ENCODE measurements at places on chromosomes 2 and 18. TPM values are rescaled to one million over a fixed set of nuclear protein-coding genes. Genes with fewer than 3 reads are reported as not detected.

DOK6 gene
- total RNA-seq = not detected

ST8SIA5 gene
- 0.23 TPM for total RNA-seq

AMER3 gene
- not detected for total RNA-seq

LYPD6 gene
- not detected for total RNA-seq

SLC8A1 gene
- total RNA-seq = 1.1 TPM

PRLH gene
- not detected for total RNA-seq

VWC2L gene
- not detected for total RNA-seq

RAB31 gene
- not detected for total RNA-seq

ITSN2 gene
- 72.0 TPM for total RNA-seq

SPOPL gene
- total RNA-seq = 15.2 TPM

MEP1B gene
- not detected for total RNA-seq

ST8SIA3 gene
- total RNA-seq = not detected

CNTNAP5 gene
- not detected for total RNA-seq

MARCHF4 gene
- not detected for total RNA-seq

CRYGD gene
- total RNA-seq = not detected

COL6A3 gene
- total RNA-seq = 0.53 TPM

SMYD5 gene
- total RNA-seq = 26.8 TPM

FEZ2 gene
- total RNA-seq = 13.3 TPM

EVX2 gene
- not detected for total RNA-seq

ANKRD53 gene
- not detected for total RNA-seq

RNU2-63P gene
- 21.2 TPM for total RNA-seq

DSC2 gene
- total RNA-seq = not detected

AQP12A gene
- not detected for total RNA-seq

ENOSF1 gene
- total RNA-seq = 84.3 TPM

MRPL44 gene
- total RNA-seq = 30.4 TPM

APLF gene
- total RNA-seq = 3.3 TPM

CDKL4 gene
- total RNA-seq = 1.1 TPM

SLC14A1 gene
- 14.8 TPM for total RNA-seq

MYOM1 gene
- total RNA-seq = 1.6 TPM

MTX2 gene
- 14.8 TPM for total RNA-seq

G6PC2 gene
- not detected for total RNA-seq

GCA gene
- 16.1 TPM for total RNA-seq

CCDC74B gene
- 0.47 TPM for total RNA-seq

CACNB4 gene
- total RNA-seq = 0.14 TPM

CTNNA2 gene
- not detected for total RNA-seq

ITGB6 gene
- not detected for total RNA-seq

RBM44 gene
- 0.42 TPM for total RNA-seq

PAX8 gene
- total RNA-seq = 2.1 TPM

RTP5 gene
- total RNA-seq = not detected

SDC1 gene
- not detected for total RNA-seq

ANKRD36B gene
- total RNA-seq = 77.6 TPM

CYP27C1 gene
- not detected for total RNA-seq

FAP gene
- not detected for total RNA-seq

ATOH8 gene
- total RNA-seq = 0.12 TPM

EIF4E2 gene
- total RNA-seq = 59.9 TPM

UGT1A6 gene
- total RNA-seq = not detected

TRPM8 gene
- total RNA-seq = not detected
